Bronchial smooth muscle cell (primary cell): ENCODE measurements at places on chromosomes 5 and 9. TPM values are rescaled to one million over a fixed set of nuclear protein-coding genes. Genes with fewer than 3 reads are reported as not detected.

Gene IFNA13
- total RNA-seq, result not detected in 2 replicates

Gene SAXO1
- total RNA-seq, result 0.09 and 0.16 TPM in 2 replicates

Gene GPR21
- 0.69 and 1.1 TPM in 2 replicates for total RNA-seq

Gene INSL4
- not detected in 2 replicates for total RNA-seq

Gene SPINK6
- total RNA-seq, result not detected in 2 replicates

Gene ADAMTS6
- 37.8 and 49.9 TPM in 2 replicates for total RNA-seq

Gene KLHL3
- total RNA-seq, result 0.77 and 1.6 TPM in 2 replicates

Gene TMEM232
- 6.3 and 14.7 TPM in 2 replicates for total RNA-seq

Gene C9orf152
- not detected in 2 replicates for total RNA-seq

Gene PDE6A
- total RNA-seq, result not detected in 2 replicates

Gene SPAAR
- under 0.01 and 0.17 TPM in 2 replicates for total RNA-seq

Gene NPR3
- total RNA-seq, result 12.0 and 74.7 TPM in 2 replicates

Gene SLC6A7
- total RNA-seq, result not detected in 2 replicates

Gene LCN2
- total RNA-seq, result not detected in 2 replicates

Gene MYOZ3
- 0.26 and 0.47 TPM in 2 replicates for total RNA-seq

Gene SLC45A2
- under 0.01 TPM in 1 of 2 replicates, not detected in the other for total RNA-seq

Gene RALGDS
- total RNA-seq, result 20.2 and 20.4 TPM in 2 replicates

Gene ADRB2
- total RNA-seq, result under 0.01 and 0.32 TPM in 2 replicates

Gene RGS7BP
- not detected in 2 replicates for total RNA-seq

Gene FOXD4
- 0.09 and 0.16 TPM in 2 replicates for total RNA-seq

Gene PCDHGA5
- total RNA-seq, result 1.6 and 2.0 TPM in 2 replicates

Gene WNK2
- total RNA-seq, result under 0.01 TPM in 1 of 2 replicates, not detected in the other

Gene GABRA6
- not detected in 2 replicates for total RNA-seq

Gene ANGPTL2
- total RNA-seq, result 55.8 and 75.3 TPM in 2 replicates

Gene ABO
- total RNA-seq, result not detected in 2 replicates

Gene PPIC
- total RNA-seq, result 71.5 and 84.0 TPM in 2 replicates

Gene PCDHGB6
- 3.0 and 3.7 TPM in 2 replicates for total RNA-seq

Gene DNAI1
- total RNA-seq, result 0.34 TPM in 1 of 2 replicates, not detected in the other

Gene SLC6A19
- total RNA-seq, result not detected in 2 replicates

Gene PTGS1
- 18.6 and 26.4 TPM in 2 replicates for total RNA-seq

Gene N4BP3
- 1.6 and 1.8 TPM in 2 replicates for total RNA-seq

Gene SLC34A1
- under 0.01 TPM in 1 of 2 replicates, not detected in the other for total RNA-seq

Gene C5orf52
- total RNA-seq, result not detected in 2 replicates

Gene CTNND2
- not detected in 2 replicates for total RNA-seq

Gene URM1
- total RNA-seq, result 24.7 and 30.2 TPM in 2 replicates

Gene EIF4EBP3
- 1.3 and 1.7 TPM in 2 replicates for total RNA-seq

Gene SLU7
- total RNA-seq, result 95.5 and 110 TPM in 2 replicates

Gene ZNF462
- 12.8 and 14.0 TPM in 2 replicates for total RNA-seq

Gene CCL27
- total RNA-seq, result 0.09 TPM in 1 of 2 replicates, not detected in the other

Gene PCDHA13
- 0.09 and 0.16 TPM in 2 replicates for total RNA-seq

Gene IL6ST
- total RNA-seq, result 332 and 612 TPM in 2 replicates

Gene TMEM215
- total RNA-seq, result not detected in 2 replicates

Gene CMYA5
- 3.9 and 5.9 TPM in 2 replicates for total RNA-seq
